ENCODE measurements at places on chromosomes 11 and 22.

DNA sequence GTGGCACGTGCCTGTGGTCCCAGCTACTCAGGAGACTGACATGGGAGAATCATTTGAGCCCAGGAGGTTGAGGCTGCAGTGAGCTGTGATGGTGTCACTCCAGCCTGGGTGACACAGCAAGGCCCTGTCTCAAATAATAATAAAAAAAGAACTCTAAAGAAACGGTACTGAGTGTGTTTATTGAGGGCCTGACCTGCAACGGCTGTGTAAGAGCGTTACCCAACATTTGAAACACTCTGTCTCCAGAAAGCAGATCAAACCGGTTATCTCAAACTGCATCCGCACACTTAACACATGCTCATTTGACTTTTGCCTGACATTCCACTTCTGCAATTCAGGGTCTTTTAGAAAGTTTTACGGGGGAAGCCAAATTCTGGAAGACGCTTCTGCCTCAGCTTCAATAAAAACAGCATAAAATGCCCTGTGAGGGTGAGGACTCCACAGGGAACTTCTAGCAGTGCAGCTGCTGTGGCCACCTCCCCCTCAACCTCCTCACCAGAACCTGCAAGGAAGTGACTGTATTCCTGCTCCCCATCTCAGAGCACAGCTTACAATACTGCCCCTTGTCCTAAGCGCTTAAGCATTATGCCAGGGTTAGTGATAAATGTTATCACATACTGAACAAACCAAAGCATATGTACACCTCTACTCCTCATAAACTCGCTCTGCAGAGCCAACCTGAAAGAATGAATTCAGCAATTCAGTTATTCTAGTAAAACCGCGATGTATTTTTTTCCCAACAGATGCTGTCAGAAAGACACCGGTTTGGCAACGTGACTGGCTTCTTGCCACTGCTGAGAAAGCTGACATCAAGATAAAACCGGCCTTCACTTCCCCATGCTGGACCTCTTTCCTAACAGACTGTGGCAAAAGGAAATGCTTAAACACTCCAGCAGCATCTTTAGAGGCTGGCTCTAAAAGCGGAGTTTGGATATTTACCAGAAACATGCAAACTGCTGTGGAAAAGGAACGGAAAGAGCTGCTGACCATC is 52.2 kb downstream of the PRDM10 start:
- DNase-seq = no peak

DNA sequence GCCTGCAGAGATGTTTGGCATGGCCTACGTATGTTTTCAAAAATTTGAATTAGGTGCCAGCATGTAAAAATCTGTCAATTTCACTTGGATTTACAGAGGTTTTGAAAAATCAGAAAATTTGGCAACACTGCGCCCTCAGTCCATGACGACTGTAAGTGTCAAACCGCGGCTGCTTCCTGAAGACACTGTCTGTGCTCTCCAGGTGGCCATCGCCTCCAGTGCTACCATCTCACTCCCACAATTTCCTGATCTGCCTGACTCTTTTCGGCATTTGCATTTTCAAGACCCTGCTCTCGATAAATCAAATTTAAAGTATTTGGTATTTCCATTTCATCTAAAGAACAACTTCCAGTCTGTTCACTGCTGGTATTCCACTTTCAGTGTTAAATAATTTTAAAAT is 34.6 kb downstream of the VSIG10L2 start:
- DNase-seq = no peak

GRCh38 chr11:41399323-41399722 is 60.1 kb downstream of the LRRC4C start:
- DNase-seq = no peak

DNA sequence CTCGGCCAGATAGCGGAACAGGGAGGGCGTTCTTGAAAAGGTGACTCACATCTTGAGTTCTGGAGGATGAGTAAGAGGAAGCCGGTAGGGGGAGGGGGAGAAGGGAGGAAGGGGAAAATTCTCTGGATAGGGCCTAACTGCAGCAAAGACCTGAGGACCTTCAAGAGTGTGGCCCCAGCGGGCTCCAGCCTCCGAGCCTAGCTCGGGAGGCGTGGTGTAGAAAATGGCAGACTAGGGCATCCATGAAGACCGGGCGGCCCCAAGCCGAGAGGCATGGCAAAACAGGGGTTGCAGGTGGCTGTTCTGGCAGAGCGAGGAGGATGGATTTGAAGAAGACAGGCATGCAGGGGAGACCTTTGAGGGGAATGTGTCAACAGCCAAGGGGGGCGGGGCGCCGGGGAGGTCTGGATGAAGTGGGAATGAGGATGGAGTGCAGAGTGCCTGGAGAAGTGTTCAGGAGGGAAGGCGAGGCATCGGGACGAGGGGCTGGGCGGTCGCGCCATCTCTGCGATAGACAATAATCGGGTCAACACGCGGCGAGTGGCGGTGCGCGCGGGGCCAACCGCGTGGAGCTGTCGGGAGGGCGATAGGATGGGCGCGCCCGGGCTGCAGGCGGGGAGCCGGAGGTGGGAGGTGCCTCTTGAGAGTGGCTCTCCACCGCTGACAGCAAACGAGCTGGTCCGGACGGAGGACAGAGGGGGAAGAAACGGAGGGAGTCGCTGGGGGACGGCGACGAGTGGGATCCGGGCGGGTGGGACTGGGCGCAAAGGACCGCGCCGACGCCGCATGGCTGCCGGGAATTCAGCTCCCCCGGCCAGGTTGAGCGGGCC is 40.0 kb upstream of the CREB3L1 start:
- DNase-seq = peak; percentile 34

DNA sequence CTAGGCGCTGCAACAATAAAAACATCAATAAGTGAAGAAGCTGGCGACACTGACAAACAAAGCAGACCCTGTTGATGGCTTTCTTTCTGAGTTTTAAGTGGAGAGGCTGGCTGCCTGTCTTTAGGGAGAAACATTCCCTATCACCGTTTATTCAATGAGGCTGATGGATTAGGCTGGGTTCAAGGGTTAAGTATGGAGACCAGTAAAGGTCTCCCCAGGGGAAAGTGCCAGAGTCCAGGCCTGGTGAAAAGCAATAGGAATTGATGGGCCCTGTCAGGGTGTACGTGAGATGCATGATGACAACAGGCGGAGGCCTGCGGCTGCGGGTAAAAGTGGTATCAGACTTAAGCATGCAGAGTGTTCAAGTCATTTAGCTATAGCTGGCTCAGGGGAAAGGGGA is 102.6 kb downstream of the ALX4 start:
- DNase-seq = no peak

DNA sequence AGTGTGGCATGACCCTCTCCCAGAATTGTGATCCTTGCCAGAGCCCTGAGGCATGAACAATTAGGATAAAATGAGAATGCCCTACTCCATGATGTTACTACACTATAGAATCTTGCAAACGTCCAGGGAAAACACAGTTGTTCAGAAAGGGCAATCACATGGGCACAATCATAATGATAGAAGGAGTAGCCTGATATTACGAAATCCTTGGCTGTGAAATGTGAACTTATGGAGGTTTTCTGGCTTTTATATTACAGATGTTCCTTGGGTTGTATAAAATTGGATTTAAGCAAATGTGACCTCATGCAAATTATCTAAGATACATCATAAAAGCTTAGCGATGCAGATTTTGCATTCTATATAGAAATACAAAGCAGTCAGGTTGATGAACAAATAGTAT is 29.4 kb upstream of the TPH1 start:
- DNase-seq = no peak

DNA sequence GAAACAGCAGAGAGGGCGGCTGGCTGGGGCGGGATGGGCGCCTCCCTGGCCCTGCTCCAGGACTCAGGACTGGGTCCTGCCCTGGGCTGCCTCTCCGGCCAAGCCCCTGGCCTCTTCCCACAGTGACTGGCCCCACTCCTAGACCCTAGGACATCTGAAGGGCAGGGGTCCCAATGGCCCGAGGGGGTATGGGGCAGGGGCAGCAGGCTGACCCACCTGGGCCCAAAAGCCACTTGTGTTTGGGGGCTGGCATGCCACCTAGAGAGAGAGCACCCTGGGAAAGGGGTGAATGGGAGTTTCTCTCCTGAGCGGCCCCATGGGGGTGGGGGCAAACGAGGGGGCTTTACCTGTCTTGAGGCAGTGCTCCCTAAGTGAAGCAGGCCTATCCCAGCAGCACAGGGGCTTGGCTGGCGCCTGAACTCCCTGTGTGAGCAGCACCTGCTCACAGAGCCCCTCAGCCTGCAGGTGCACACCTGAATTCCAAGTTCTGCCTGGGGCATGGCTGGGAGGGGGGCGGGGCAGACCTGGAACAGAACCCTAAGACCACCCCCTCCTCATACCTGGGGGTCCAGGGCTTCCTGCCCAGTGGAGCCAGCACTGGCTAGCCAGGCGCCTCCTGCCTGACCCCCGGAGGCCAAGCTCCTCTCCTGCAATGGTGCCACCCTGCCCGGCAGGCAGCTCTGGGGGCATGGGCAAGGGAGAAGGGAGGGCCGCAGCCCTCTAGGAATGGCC is 16.9 kb downstream of the DUSP8 start:
- no peak for DNase-seq

GRCh38 chr11:103050351-103050750 is 41.6 kb downstream of the DCUN1D5 start:
- DNase-seq = no peak

DNA sequence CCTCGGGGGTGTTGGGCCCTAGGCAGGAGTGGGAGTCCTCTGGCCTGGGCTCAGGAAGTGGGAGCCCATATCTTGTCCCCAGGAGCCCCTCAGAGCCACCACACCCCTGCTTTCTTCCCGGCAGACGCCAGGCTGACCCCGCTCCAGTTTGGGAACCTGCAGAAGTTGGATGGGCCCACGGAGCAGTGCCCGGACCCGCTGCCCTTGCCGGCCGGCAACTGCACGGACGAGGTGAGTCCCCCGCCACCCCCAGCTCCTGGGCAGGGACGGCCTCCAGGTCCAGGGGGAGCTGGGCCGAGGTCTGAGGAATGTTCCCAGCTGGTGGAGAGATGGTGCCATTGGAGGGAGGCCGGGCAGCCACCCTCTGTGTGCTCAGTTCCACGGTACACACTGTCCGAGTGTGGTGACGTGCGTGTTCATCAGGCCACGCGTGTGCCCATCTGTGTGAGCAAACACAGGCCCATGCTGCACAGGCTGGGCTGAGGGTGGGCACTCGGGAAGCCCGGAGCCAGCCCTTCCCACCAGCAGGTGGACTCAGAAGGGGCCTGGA is 4.8 kb downstream of the MUC5B start:
- no peak for DNase-seq

GRCh38 chr11:15886866-15887265 is 469.5 kb downstream of the SOX6 start:
- DNase-seq = no peak

DNA sequence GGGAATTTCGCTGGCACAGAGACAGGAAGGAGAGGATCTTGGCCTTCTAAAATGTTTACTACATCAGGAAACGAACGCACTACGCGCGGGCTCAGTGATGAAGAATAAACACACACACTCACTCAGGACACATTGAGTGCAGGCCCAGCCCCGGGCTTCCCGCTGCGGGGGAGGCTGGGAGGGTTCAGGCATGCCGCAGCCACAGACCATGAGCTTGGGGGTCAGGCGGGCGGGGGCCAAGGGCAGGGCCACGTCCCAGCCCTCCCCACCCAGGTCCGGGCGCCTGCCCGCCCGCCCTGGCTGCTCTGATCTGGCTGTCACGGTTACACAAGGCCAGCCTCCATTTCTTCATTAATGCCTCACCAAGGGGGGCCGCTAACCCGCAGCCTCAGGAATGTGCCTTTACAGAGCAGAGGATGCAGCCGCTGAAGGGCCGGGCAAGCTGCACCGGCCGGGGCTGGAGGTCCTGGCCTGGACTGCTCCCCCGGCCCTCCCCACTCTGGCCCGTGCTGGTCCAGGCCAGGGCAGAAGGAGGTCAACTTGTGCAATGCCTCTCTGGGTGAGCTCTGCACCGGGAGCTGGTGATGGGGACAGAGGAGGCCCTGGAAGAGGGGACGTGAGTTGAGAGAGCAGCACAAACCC is 41.7 kb downstream of the IGF2 start:
- no peak for DNase-seq

GRCh38 chr11:113247966-113248365 is 66.4 kb upstream of the TTC12 start:
- DNase-seq = no peak

GRCh38 chr11:128549256-128549944 is 38.0 kb downstream of the ETS1 start:
- no peak for DNase-seq

DNA sequence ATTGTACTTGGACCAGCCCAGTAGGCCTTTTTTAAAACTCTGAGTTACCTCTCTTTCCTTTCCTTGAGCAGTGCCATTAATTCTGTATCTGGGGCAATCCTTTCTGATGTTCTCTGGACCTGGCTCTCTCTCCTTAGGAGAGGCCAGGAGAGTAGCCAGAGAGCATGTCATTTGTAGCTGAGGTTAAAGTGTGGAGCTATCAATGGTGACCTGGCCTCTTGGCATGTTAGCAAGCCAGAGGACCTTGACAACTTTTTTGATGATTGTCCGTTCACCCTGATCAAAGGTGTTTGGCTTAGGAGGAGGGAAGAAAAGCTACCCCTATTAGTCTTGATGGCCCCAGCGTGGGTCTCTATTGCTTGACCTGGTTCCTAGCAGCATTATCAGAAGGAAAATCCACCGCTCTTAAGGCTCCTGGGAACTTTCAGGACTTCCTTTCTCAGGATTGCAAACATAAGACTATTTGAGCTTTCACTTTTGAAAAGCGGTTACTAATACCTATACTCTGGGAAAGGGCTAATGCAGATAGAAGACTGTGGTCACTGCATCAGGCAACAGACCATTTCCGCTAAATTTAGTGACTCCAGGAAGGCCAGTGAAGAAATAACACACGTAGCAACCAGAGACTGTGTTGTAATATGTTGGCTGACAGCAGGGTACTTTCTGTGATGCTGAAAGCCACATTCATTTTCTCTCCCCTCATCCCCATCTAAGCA is 18.2 kb downstream of the LIMK2 start:
- DNase-seq = no peak

DNA sequence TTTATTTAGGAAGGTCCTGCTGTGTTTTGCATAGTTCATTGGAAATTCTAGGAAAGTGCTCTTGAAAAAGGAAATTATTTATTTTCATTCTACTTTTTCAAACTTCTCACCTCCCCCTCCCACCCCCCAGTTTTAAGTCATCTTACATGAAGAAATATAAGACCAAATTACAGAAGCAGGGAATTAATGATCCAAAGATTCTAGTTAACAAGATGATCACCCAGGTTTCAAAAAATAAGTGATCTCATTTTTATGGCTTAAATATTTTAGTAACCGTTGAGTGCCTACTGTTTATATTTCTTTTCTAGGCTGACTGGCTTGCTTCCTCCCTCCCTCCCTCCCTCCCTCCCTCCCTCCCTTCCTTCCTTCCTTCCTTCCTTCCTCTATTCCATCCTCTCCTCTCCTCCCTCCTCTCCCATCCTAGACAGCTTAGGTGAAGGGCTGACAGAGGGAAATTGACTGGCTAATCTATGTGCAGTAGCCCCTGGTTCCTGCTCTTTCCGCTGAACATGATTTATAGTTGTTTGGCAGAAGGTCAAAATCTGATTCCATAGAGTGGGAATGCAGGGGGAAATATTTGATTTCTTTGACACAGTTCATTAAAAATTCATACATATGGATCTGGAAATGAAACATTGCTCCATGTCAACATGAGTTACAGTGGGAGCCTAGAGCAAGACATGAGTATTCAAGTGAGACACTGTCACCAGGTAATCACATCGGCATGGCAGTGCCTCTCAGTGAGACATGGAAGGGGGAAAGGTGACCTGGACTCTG is 123.4 kb downstream of the COMMD9 start:
- DNase-seq = no peak
